ENCODE measurements at places on chromosomes 1 and 21.

GRCh38 chr1:4584449-4584848, 70.0 kb upstream of the AJAP1 start:
- DNase-seq: no peak

DNA sequence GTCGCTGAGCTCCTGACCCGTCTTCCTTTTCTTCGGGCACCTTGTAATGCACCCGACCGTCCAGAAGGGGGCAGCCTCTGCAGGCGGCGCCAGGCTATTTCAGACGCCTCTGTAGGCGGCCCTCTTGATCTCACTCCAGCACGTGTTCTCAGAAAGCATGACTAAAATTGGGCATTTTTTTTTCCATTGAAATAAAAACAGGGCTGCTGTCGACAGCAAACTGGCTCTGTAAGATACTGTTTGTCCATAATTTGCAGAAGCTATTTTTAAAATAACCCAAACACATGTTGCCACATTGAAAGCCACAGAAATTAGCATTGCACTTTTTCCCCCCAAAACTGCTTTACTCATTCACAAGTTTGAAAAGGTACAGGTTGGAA, 78.0 kb downstream of the STUM start:
- DNase-seq: peak; percentile 76

- DNase-seq: no peak
These were observed 228.4 kb upstream of the NR5A2 start for GRCh38 chr1:199799116-199799515.

DNA sequence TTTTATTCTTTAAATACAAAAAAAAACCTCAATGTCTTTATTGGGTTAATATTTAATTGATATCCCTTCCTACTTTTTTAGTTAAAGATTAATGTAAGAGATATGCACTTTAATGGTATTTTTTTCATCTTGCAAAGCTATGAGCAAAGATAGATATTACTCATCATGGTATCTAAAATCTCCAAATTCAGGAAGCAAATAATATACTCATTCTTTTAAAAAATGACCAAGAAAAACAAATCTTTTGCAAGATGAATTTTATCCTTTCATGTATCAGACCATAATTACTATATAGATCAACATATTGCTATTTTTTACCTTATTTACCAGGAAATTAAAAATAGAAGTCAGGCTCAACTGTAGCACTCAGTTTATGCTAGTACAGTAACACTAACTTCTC, 330.4 kb downstream of the KCNT2 start:
- no peak for DNase-seq

DNA sequence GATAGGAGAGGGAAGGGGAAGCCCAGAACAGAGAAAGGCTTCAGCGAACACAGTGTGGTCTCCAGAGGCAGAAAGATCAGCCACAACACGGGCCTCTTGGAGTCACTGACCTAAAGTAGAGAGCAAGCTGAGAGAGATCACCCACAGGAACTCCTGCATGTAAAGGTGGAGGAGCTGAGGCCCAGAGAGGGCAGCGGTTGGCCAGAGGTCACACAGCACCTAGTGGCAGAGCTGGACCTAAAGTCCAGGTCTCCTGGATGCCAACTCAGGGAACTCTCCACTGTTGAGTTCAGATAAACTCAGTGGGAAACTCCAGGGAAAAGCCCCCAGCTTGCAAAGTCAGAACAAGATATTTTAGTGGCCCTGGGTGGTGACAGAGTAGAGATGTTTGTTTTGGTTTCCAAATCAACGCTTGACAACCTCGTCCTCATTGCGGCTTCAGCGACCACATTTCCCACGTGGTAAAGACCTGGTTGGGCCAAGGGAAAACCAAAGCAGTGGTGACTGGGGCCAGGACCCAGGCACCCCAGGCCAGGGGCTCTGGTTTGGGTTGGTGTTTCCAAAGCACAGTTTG, 4.6 kb downstream of the IFFO2 start:
- peak; percentile 29 for DNase-seq
